ENCODE measurements at places on chromosomes 4 and X.

- DNase-seq = no peak
These were observed 66.6 kb upstream of the NAF1 start for GRCh38 chr4:163233321-163233720.

DNA sequence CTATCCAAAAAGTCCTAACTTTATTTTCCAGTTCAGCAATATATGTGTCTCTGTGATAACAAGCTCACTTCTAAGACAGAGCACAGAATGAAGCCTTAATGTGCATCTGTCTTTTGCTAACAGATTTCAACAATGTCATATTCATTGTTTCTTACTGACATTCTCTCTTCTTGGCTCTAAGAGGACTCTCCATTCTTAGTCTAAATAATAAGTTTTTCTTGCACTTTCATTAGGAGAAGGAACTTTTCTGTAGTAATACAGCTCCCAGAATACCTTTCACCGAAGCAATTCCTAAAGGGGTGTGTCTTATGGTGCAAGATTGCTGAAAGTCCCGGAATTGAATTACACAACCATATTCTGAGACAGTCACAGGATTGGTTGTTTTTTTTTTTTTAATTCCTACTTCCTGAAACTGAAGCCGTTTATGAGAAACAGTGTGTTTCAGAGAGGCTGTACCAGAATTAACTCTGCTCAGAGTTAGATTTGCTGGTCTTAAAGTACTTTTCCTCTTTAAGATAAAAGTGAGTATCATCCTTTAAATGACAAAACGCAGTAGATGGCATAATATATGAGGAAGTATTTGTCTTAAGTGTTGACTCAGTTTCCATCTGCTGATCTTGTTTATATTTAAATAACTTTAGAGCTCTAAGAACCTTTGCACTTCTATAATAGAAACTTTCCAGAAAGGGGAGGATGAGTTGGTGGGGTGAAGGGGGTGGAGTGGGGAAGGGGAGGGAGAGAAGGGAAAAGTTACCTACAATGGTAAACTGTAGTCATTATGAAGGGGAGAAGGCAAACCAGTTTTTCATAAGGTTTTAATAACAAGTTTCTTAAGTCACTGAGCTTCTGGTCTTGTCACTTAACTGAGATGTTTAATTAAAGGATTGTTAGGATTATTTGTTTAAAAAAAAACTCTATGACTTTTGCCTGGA is at the start of gene ALPK1:
TSS of gene ALPK1 (plus strand) at position 421 of the 932 bp plus-strand sequence.
- no peak for DNase-seq

DNA sequence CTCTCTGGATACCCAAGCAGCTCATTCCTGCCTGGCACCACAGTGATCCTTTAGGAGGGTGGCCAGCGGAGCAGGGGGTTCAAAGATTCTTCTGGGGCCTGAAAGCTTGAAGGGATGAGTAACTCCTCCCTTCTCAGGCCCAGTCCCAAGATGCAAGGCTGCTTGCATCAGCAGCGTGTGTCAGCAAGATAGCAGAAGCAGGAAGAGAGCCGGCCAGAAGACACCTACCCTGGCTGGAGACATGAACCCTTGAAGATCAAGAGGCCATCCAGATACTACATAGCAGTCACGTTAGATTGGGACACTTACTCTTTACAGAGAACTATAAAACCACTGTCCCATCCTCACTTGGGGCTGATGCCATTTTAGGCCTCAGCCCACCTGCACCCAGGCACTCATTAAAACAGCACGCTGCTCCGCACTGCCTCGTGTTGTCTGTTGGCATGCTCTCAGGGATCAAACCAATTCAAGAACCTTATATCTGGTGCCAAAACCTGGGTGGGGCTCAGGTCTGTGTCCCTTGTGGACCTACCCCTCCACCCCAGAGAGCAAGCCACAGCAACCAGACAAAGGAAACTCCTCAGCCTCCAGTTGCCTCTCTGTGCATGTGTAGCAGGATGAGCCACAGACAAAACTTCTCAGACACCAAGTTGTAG is 6.5 kb downstream of the UGT2B17 start:
- DNase-seq = no peak

GRCh38 chr4:129264008-129264657 is 168.2 kb downstream of the C4orf33 start:
- no peak for DNase-seq

GRCh38 chr4:183657564-183657963 is 1.4 kb downstream of the RWDD4 start:
- no peak for DNase-seq

- DNase-seq = no peak
These were observed 45.8 kb upstream of the ARSJ start for GRCh38 chr4:114025176-114025777.

DNA sequence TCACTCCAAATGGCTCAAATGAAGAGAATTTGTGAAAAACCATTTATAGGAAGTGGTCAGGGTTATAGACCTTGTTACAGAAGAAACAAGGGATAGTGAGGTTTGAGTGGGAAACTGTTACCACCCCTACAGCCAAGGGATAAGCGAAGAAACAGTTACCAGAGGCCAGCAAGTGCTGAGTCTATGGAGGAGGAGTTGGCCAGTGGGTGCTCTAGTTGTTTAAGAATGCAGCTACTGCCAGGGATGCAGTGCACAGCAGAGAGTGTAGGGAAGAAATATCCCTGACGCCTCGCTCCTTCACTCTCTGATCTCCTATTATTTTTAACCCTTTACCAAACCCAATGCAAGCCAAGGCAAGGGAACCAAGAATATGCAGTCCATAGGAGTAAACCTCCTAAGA is 15.2 kb upstream of the SYTL4 start:
- no peak for DNase-seq

DNA sequence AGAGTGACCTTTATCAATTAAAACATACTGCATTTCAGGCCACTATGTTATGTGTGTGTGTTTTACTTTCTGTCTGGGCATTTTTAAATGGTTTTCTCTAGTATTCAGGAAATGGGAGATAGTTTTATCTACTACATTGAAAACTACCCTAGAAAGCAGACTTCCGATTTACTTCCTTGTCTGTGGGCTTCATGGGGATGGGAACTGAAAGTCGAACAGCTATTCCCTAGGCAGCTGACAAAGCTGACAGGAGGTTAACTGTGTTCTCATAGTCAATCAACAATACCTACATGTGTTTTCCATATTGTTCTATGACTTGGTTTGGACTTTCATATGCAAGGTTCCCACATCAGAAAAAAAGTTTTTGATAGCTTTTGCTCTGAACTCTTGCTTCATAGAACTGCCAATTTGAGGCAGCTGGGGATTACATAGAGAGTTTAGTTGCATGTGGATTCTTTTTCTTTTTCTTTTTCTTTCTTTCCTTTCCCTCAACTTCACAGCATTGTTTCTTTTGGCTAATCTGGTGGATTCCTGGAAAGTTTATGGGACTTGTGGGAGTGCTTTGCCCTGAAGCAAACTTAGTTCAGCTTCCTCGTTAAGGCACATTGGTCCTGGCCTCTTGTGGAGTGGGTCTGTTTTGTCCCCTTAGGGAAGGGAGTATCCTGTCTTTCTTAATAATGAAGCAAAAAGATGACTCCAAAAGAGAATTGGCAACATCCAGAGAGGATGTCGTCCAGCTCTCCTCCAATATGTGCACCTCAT is 327.1 kb upstream of the GIMD1 start:
- no peak for DNase-seq

DNA sequence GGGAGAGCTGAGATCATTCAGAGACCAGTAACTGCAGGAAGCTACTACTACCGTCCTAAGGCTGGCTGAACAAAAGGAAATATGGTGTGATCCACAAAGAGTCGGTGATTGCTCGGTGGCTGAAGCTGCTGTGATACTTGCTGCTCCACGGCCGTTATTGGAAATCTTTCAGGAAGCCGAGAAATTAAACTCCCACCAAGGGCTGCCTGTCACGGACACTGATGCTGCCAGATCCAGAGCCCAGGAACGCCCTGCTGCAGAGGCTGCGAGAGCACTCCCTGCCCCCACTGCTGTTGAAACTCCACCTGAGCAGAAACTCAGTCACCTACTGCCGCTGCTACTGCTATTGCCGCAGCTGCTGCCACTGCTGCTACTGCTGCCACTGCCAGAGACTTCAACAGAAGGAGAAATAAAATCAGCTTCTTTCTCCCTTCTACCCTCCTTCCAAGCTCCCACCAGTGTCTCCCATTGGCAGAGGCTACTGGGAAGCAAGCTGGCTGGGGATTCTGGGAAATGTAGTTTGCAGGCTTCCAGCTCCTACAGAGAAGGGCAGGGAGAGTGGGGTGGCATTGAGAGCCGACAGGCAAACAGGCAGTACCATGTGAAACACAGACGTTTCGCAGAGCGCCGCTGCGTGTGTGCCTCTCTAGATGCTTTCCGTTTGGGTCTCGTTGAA is 126.0 kb upstream of the ENPP6 start:
- DNase-seq = peak; percentile 61

GRCh38 chr4:168696280-168696679 is 199.4 kb downstream of the PALLD start:
- DNase-seq = no peak
